NCI-H146 (cell line): ENCODE measurements at places on chromosomes 3 and 15.

GRCh38 chr3:66498687-66499621, 1.9 kb downstream of the LRIG1 start:
- no peak for DNase-seq

GRCh38 chr15:97023488-97023844, 693.0 kb downstream of the NR2F2 start:
- DNase-seq, result no peak

DNA sequence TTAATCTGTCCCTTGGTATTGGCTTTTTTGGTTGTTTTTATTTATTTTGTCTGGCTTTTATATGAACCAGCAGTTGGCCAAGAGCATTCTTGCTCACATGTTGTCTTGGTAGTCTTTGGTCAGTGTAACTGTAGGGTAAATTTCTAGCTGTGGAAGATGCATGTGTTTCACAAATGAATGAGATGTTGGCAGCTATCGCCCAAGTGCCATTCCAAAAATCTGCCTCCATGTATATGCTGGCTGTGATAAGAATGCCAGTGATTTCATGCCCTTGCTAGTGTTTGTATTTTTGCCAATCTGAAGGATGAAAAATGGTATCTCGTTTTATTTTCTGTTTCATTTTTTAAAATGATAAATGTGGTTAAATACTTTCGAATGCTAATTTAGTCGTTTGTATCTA, 50.1 kb downstream of the TLNRD1 start:
- no peak for DNase-seq

- DNase-seq, result no peak
Measured at GRCh38 chr3:157128771-157129681, 30.9 kb downstream of the CCNL1 start.

- no peak for DNase-seq
Measured at GRCh38 chr3:39067286-39067685, 15.5 kb downstream of the WDR48 start.

DNA sequence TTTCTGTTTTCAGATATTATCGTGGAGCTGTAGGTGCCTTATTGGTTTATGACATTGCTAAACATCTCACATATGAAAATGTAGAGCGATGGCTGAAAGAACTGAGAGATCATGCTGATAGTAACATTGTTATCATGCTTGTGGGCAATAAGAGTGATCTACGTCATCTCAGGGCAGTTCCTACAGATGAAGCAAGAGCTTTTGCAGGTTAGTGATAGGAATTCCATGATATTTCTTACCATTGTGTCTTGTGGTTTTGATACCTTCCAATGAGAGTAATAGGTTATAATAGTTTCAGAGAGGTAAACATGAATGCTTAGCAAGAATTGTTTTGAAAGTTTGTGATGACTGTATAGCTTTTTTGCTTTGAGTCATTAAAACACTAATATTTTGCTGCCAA, 8.5 kb downstream of the RAB11A start:
- no peak for DNase-seq

GRCh38 chr3:170910542-170910941, 2.1 kb upstream of the EIF5A2 start:
- no peak for DNase-seq

DNA sequence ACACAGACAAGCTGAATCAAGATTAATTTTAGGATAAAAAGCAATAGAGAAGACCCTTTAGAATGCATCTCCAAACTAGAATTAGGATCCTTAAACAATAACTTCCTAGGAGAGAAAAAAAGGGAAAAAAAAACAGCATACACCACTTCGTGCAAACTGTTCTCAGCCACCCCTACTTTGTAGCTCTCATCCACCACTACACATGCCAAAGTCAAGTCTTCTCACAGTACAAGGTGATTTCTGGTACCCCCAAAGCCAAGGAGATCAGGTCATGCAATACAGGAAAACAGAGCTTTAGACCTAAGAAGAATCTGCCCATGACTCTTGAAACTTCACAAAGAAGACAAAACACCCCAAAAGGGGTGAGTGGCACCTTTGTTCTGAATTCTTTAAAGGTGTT, 166.9 kb downstream of the SUCNR1 start:
- no peak for DNase-seq

DNA sequence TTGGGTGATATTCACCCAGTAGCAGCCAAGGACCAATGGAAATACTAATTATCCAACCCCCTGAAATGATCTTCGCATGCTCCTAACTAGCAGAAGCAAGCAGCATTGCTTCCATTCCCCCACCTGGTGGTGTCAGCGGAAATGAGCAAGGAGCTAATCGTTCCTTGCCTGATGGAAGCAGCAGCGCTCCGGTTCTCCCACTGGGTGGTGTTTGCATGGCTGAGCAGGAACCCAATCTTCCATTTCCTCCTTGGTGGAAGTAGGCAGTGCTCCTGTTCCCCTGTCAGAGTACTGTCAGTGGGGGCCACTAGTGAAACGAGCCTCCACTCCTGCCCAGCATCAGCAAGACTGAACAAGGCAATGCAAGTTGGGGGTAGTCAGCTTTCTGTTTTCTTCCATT, 311.5 kb downstream of the CACNA2D3 start:
- DNase-seq, result peak; percentile 73

DNA sequence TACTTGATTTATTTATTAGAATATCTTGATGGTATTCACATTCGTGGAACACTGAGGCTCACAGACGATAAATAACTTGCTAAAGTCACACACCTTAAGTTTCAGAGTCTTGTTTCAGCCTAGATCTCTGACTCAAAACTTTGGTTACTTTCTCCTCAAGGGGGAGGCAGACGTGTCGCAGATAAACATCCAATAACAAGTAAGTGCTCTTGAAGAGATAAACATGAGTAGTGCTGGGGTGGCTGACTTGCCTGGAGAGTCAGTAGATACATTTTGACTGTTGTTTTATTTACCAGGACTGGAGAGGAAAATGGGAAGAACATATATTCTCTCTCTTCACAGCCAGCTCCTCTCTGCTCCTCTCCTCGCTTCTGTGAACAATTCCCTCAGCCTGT, 31.3 kb downstream of the FBXO45 start:
- DNase-seq, result no peak

- DNase-seq, result no peak
Measured at GRCh38 chr15:63287109-63287508, 9.7 kb downstream of the APH1B start.

DNA sequence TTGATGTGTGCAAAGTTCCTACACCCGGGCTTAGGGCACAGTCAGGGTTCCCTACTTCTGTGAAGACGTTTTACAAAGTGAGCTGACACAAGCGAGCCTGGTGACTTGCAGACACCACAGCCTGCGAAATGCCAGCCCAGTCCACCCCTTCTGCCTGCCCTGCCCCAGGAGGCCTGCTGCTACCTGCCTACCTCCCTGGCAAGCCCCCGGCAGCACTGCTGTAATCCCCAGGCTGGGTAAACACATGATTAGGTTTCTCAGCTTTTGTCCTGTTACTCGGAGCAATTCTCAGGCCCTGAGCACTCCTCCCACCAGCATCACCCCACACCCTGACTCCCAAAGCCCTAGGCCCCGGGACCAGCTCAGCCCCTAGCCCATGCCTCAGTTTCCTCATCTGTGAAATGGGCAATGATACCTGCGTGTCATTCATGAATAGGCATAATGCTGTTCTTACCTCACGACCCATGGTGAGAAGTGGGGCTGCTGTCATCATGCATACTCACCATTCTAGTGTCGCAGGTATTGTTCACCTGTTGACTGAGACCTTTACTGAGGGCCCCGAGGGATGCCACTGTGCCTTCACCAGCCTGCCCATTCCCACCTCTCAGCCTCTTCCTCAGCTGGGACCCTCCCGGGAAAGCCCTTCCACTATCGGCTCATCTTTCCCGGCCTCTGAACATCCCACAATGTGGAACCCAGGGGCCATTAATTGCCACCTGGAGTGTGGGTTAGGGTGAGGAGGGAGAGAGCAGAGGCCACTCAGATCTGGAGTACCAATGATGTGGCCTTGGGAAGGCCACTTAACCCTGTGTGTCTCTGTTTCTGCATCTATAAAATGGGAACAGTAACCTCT, 31.5 kb upstream of the SLC6A6 start:
- no peak for DNase-seq

- DNase-seq, result no peak
Measured at GRCh38 chr3:108006881-108007331, 83.9 kb downstream of the CD47 start.

DNA sequence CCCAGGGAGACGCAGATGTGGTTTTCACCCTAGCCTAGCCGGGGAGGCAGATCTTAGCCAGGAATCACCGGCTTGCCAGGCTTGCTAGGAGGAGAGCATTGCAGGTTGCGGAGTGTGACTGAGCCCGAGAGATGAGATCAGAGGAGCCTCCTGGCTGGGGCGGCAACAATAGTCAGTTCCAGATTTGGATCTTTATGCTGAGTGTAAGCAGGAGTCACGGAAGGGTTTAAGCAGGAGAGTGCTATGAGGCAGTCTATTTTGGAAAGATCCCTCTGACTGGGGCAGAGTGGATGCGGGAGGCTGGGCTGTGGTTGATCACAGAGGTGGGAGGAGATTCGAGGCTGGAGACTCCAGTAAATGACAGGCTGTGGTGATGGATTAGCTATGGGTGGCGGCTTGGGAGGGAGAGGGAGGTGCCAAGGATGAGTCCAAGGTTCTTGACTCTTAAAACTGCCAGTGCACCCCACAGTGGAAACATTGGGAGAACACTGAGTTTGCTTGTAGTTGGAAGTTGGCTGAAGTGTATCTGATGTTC, 10.4 kb upstream of the BAHD1 start:
- no peak for DNase-seq

DNA sequence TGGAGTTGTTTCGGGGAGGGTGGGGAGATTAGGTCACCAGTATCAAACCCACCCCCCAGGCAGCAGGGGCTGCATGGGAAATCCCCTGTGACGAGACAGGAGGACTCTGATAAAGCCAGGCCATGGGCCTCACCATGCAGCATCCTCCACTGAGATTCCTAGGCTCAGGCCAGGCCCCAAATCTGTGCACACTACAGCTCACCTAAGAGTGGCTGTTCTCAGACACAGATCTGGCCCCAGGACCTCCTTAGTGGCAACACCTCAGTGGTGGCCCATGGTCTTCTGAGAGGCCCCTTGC, 29.0 kb downstream of the PXYLP1 start:
- DNase-seq, result no peak

- peak; percentile 78 for DNase-seq
Measured at GRCh38 chr3:194404365-194405140, 5.5 kb upstream of the GP5 start.

DNA sequence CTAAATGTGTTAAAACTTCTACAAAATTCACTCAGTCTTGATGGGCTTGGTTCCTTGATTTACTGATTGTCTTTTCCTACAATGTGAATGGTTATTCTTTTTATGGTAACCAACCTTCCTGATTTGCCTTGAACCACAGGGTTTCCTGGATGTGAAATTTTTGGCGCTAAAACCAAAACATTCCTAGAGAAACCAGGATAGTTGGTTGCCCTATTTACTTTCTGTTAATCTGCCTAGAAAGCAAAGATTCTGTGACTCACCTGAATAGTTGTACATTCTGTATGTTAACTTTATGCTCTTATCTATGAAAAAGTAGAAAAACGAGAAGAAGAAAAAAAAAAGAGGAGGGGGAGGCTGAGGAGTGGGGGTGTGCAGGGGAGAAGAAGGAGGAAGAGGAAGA, 23.2 kb upstream of the RBP2 start:
- no peak for DNase-seq

GRCh38 chr15:62637574-62637897, 405.0 kb upstream of the TPM1 start:
- DNase-seq, result no peak

DNA sequence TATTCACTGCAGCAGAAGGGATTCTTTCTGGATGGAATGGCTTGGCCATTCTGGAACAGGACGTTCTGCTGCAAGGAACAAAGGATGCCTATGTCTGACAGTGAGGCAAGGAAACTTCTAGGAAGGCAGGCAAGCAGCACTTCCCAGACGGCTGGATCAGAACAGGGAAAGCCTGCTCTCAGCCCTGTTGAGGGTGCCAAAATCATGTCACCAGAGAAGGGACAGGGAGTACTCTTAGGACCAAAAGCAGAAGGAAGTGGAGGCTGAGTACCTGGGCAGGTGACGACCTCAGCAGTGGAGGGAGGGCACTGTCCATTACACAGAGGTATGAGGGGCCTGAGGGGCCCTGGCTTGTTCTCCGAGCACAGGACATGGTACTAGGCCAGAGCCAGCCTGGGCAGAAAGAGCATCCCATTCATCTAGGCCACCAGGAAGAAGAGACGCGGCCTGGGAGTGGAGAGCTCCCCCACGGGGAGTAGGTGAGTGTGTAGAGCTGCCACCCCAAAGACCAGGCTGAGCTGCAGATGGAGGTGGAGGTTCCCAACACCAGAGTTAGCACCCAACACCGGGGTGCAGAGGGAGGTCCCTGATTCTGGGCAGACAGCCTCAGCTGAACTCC, 9.6 kb downstream of the KLF15 start:
- DNase-seq, result no peak

DNA sequence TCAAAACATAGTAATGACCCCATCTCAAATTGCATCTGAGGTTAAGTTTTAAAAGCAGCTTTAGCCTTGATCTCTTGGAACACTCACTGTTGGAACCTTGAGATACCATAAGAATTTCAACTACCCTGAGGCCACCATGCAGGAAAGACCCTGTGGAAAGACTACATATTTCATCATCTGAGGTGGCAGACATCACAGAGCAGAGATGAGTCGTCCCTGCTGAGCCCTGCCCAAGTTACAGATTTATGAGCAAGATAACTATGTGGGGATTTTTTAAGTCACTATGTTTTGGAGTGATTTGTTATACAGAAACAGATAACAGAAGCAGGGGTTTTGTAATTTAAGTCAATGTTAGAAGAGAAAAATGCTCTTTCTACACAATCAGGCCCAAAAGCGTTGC, 168.4 kb downstream of the STAC start:
- DNase-seq, result no peak

GRCh38 chr15:75213768-75214221, 12.1 kb downstream of the C15orf39 start:
- no peak for DNase-seq

GRCh38 chr3:105465251-105465853, 98.6 kb downstream of the ALCAM start:
- no peak for DNase-seq

DNA sequence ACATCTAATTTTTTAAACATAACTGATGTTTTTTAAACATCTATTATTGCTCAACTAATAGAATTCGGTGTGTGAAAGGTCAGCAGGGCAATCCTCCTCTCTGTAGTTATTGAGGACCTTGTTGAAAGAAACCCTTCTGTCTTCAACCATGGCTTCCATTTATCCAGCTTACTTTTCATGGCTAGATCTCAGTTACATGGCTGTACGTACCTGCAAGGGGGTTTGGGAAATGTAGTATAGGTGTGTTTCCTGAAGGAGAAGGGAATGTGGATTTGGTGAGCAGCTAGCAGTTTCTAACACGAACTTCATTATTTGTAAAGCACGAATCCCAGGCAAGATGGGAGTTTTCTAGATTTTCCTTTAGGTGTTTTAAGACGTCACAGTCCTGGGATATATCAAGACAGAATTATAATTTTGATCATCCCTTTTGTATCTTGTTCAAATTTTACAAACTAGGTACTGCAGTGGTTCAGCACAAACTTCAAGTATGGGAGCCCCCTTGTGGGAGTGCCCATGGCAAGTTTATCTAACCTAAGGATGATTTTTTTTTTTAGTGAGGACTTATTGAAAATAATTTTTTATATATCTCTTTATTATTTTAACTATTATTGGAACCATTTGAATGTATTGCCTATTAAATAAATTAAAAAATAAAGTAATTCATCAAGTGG, 41.6 kb downstream of the FBXL2 start:
- no peak for DNase-seq
